NCI-H1417 treated with DMSO at 0.1 percent for 48 hours (cell line): ENCODE measurements at places on chromosomes 2 and 18.

GRCh38 chr2:76668279-76668678 lies 853.9 kb downstream of the LRRTM4 start:
- DNase-seq: no peak

DNA sequence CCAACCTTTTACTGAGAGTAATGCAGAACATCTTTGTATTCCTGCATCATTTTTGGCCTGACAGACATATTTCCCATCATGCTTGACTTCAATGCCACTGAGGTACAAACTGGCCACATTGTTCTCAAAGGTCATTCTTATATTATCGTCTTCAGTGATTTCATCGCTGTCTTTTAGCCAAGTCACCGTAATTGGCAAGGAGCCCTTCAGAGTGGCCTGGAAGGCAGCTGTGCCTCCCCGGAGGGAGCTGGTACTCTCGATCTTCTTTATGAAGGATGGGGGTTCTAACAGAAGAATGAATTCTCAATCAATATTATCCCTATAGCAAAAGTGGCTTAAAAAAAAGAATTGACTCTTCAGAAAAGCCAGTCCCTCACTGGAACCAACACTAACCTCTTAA lies 75.9 kb downstream of the TTN start:
- DNase-seq: no peak

GRCh38 chr2:102619414-102620319 lies at the start of gene SLC9A2:
Gene SLC9A2, plus strand, starts transcription at chr2:102619553. Its CDS starts 296 bp downstream, at chr2:102619849.
- DNase-seq: no peak

DNA sequence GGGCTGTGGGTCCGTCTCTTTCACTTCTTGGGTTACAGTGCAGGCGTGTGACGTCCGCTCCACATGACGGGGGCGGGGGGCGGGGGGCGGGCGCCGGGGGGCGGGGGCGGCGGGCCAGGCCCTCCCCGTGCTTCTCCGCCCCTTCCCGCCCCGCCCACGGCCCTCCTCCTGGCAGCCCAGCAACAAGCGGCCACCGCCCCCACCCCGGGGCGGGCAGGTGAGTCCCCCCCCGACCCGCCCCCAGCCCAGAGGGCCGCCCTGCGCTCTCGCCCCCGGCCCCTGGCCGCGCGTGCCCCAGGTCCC lies 3.6 kb downstream of the ZNF516 start:
- DNase-seq: no peak

DNA sequence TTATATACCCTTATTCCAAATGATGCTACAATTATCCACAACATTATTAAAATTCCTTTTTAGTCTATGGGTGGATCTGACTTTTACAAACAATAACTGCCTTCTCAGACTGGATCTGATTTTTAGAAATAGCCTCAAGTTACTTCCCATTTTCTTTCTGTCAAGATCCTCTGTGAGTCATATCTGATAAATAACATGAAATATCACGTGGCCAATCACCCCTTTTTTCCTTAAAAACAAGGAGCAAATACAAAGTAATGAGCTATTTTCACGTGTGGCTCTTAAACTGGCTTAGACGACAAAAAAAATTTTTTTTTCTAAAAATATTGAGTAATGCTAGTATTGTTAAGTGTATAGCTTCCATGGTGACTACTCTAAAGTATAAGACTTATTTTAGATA lies 6.7 kb downstream of the PELI1 start:
- DNase-seq: no peak

DNA sequence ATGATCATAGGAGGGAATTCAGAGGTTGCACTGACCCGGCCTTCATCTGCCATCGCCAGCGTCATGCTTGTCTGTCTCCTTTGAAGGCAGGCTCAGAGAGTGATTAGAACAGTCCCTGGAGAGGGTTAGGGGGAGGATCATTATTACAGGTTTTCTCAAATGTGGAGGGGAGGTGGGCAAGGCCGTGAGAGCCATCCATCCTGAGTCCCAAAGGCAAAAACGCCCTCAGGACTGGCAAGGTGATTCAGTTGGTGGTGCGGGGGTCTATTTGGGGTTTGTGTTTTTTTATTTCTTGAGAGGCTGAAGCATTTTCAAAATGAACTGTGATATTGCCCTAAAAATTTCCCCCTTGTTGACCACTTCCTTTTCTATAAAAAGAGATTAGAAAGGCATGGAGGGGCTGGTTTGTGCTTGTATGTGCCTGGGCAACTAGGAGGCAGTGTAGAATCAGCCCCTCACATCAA lies 39.3 kb upstream of the GYPC start:
- no peak for DNase-seq

DNA sequence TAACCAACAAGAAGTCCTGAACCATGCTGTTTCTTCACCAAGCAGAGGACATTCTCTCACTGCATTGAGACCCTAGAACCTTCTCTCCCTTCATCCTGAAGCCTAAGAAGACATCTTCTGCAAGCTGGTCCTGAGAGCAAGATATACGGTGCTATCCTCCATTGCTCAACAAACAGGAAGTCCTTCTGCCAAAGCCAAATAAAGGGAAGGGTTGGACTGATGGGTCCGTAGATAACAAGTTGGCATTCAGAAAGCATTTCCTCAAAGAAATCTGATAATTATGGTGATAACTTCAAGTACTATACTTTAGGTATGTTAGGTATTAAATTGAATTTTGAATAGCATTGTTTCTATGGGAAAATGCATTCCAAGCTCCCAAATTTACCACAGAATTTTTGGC lies 23.3 kb downstream of the GRB14 start:
- DNase-seq: no peak

DNA sequence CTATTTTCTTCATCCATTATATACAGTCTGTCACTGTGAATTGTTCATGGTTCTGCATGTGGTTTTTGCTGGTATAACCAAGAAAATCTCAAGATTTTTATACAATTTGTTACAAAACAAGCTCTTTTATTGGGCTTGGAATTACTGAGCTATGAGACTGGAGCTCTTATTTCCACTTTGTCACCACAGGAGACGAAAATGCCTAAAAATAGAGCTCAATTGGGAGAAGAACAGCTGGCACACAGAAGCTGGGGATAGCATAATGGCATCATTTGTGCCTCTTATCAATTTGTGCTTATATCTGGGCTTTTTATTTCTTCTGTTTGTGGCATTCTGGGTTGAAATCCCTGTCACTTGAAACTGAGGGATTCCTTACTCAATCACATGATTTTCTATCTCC lies 219.1 kb downstream of the CALCRL start:
- DNase-seq: no peak

GRCh38 chr18:3230401-3231334 lies 10.9 kb upstream of the MYOM1 start:
- DNase-seq: no peak

GRCh38 chr2:1581965-1582625 lies 162.2 kb downstream of the PXDN start:
- no peak for DNase-seq

- DNase-seq: no peak
Observed at GRCh38 chr2:23434721-23435121, 49.7 kb downstream of the KLHL29 start.

- no peak for DNase-seq
Observed at GRCh38 chr2:188478724-188479123, 187.1 kb downstream of the GULP1 start.

DNA sequence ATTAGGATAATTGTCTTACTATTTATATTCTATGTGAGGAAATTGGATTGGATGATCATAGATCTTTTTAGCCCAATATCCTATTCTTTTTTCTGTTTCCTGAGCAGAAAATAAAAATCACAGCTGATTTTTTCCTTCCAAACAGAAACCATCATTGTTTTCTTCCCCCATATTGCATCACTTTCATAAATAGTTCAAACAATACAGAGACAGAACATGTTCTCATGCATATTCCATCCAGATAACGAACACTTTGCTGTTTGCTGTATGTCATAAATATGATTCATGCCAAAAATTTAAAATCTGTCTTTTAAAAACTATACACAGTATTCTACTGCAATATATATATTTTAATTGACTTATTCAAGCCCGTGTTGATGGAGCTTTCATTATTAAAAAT lies 22.0 kb upstream of the RALBP1 start:
- no peak for DNase-seq

- DNase-seq: no peak
Observed at GRCh38 chr2:133581010-133581760, 12.9 kb upstream of the NCKAP5 start.

- DNase-seq: no peak
Observed at GRCh38 chr18:38458698-38459097, 893.1 kb upstream of the CELF4 start.

DNA sequence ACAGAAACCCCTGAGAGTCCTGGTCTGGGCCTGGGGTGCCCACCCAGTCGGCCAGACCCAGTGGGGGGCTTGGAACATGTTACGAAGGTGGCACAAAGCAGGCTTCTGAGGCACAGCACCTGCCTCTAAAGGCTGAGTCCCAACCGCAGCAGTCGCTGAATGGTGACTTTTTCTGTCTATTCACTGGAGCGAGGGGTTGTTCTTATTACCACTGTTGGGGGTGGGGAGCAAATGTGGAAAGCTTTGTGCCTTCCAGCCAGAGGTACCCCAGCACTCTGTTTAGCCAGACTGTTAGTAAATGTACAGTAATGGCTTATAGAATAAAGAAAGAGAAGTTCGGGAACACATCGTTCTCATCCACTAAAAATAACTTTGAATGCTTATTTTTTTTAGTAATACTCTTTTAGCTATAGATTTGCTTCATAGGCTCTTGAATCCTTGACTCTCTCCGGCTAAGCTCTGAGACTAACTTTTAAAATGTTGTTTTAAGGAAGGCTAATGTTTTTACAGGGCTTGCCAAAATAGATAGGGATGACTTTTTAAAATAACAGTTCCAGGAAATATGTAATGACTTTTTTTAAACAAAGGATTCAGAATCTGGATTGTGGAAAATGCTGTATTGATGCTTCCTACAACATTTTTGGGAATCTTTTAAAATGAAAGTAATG lies 23.4 kb upstream of the PTPN2 start:
- no peak for DNase-seq

- no peak for DNase-seq
Observed at GRCh38 chr2:146665800-146666199, 1179.0 kb upstream of the ACVR2A start.

GRCh38 chr2:171957061-171957460 lies 34.8 kb downstream of the HAT1 start:
- no peak for DNase-seq

- no peak for DNase-seq
Observed at GRCh38 chr2:27115519-27115918, 3.4 kb downstream of the CGREF1 start.

DNA sequence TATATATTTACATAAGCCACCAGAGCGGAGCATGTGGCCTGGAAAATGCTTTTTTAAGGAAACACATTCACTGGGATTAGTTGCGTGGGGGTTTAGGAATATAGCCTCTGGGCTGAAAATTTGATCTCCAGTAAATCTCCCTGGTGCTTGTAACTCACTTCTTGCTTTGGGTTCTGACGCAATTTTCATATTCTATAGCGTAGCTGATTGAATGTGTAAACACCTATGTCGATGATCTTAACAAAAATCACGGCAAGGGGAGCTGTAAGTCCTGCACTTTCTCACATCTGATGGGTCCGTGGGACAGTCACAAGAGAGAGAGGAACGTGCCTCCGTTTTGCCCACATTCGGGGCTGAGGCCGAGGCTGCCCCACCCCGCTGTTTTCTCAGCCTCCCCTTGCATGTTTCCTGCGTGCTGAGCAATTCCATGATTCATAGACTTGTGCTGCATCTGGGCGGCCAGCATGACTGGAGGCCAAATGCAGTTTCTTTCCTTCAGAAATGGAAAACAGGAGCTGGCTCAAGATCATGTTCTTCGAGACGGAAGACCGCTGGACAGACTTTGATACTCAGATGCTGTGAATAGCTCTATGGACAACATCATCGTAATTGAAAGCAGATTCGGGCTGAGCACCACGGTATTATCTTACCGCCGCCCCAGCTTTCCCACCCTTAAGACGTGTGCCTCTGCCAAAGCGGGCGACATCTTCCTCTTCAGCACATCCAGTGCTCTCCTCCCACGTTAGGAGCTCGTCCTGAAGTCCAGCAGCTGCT lies 109.2 kb downstream of the TMEM18 start:
- DNase-seq: no peak

DNA sequence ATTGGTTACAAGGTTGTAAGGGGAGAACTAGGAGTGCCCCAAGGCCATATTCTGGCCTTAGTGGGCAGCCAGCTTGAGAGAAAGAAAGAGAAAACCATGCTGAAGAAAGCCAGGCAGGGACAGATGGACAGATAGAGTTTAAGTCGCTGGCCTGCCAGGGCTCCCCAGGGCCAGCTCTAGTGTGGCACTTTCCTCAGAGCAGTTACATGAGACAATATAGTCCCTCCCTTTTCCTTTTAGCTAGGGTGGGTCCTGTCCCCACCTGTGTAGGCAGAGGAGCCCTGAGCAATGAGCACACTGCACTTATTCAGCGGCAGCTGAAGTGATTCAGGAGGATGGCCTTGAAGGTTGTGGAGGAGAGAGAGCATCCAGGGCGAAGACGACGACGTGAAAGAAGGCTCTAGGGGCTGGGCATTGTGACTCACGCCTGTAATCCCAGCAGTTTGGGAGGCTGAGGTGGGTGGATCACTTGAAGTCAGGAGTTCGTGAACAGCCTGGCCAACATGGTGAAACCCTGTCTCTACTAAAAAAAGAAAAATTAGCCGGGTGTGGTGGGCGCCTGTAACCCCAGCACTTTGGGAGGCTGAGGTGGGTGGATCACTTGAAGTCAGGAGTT lies 152.0 kb upstream of the SLC1A4 start:
- no peak for DNase-seq

DNA sequence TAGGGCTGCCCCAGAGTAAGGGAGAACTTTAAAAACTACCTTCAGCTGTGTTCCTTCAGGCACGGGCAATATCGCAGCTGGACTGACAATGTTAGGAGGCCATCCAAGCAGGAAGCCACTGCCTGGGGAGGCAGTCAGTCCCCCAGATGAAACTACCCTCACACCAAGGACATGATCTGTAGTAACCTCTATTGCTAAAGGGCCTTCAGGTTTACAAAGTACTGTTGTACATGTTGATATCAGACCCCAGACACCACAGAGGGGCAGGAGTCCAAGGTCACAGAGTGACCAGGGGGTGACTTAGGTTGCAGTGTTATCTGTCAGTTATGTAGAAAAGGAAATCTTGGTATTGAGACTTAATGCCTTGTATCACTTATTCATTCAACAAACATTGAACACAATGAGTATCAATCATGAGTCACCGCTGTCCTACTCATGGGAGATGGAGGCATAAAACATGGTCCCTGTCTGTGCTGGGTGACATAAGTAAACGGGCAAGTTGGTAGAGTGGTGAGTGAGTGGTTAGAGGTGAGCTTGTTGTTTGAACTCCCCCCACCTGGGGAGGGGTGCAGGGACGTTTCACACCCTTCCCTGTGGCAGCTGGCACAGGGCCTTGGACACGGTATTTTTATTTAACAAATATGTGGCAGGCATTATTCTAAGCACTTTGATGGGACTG lies 7.1 kb downstream of the CABLES1 start:
- DNase-seq: no peak

DNA sequence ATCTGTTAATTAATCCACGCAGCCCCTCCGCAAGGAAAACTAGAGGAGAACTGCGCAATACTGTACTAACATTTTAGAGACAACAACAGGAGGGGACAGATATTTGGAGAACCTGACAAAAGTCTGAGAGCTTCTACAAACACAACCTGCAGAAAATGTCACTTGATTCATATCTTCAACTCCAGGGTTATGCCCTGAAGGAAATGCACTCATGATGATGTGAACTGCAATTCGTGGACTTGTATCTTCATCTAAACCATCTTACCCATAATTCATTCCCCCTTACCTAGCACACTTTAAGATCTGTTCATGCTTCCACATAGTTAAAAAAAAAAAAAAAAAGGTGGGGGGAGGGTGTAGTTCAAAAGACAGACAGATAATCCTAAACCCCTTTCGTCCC lies 75.5 kb downstream of the AFF3 start:
- no peak for DNase-seq

- DNase-seq: no peak
Observed at GRCh38 chr2:60779426-60779825, 23.4 kb downstream of the PAPOLG start.

- DNase-seq: no peak
Observed at GRCh38 chr2:158049129-158049855, 52.4 kb upstream of the UPP2 start.
